NCI-H1092 treated with DMSO at 0.1 percent for 48 hours (cell line): ENCODE measurements at places on chromosomes 5 and 9.

DNA sequence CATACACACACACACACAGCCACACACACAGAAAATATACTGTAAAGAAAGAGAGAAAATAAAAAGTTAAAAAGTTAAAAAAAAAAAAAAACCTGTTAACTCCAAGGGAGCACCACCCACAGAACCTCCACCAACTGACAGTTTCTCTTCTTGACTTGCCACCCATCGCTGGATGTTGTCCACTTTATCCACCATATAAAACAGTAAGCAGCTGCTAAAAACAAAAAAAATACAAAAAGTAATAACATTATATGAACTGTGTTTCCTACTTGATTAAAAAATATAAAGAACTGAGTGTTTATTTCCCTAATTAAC is 1.2 kb downstream of the PURA start:
- no peak for DNase-seq

- no peak for DNase-seq
These were observed 507.1 kb downstream of the TLE4 start for GRCh38 chr9:80078826-80079225.

DNA sequence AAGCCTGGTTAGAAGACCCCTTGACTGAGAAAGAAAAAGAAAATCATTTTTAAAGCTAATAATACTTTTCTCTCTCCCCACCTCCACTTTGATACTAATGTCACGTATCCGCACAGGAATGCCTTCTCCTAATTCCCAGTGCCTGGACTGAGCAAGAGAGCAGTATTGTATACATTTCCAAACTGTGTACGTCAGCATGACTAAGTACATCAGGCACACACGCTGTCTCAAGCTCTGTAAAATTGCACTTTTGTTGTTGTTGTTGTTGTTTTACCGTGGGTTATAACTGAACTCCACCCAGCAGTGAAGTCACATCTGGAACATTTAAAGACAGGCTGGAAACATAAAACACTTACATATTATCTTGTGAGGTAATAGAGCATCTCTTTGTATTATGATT is 407.6 kb downstream of the DNAH5 start:
- no peak for DNase-seq

DNA sequence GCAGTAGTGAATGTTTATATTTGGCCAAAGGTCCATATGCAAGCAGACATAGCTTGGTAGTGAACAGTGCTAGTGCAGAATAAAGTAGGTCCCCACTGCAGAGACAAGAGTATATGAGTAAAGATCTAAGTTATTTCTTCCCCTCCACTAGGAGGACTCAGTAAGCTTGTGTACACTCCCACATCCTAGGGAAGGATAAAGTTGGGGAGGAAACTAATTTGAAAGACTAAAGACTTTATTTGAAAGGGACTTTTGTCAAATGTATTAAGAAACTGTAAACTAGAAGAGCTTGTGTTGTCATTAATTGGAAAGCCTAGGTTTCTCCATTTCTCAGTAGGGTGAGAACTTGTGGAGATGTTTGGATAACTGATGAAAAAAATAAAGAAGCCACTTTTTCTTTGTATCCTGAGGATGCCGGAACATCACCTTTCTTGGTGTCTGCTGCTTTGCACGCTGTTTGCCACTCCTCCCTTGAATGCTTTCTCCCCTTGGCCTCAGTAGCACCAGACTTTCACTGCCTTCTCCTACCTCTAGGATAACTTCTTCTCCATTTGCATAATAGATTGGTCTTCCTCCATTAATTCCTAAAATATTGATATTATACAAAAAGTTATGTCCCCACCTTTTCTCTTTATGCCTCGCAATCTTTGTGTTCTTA is 329.0 kb downstream of the PARP8 start:
- DNase-seq, result no peak

GRCh38 chr5:146644831-146645230 is 128.8 kb upstream of the GPR151 start:
- peak; percentile 97 for DNase-seq

GRCh38 chr5:39235648-39236047 is 16.3 kb upstream of the FYB1 start:
- DNase-seq, result no peak

- DNase-seq, result no peak
These were observed 38.6 kb downstream of the ELOVL7 start for GRCh38 chr5:60805463-60805862.

DNA sequence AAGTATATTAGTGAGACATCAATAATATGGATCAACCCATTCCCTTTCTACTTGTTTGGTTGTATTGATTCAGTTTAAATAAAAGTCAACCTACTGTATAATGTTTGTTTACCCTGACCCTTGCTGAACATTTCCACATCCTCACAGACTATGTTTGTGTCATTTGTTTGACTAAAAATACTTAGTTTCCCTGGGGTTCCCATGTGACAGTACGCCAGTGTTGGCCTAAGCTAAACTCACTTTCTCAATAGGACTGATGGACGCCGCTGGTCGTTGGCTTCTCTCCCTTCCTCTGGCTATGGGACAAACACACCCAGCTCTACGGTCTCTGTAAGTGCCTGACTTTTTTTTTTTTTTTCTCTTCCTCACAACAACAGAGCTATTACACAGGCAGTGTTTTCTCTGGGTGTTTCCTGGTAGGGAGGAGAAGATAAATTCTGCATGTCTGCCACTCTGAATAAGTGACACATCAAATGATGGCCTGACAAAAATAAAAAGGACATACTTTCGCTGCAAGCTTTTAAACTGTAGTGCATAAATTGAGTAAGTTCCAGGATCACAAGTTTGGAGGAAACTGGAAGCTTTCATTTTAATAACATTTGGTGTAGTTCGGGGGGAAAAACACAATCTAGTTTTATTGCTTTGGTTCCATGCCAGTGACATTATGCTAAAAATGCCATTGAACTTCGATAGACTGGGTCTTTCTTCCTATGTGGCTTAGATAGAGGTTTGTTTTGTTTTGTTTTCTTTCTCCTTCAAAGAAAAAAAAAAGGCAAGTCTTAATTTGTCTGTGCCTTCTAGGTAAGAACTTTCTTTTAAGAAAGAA is 101.0 kb downstream of the CD180 start:
- DNase-seq, result no peak

- no peak for DNase-seq
These were observed 138.4 kb upstream of the GLRA1 start for GRCh38 chr5:152063004-152063403.

- DNase-seq, result no peak
These were observed 64.6 kb downstream of the ELOVL7 start for GRCh38 chr5:60779466-60779865.

DNA sequence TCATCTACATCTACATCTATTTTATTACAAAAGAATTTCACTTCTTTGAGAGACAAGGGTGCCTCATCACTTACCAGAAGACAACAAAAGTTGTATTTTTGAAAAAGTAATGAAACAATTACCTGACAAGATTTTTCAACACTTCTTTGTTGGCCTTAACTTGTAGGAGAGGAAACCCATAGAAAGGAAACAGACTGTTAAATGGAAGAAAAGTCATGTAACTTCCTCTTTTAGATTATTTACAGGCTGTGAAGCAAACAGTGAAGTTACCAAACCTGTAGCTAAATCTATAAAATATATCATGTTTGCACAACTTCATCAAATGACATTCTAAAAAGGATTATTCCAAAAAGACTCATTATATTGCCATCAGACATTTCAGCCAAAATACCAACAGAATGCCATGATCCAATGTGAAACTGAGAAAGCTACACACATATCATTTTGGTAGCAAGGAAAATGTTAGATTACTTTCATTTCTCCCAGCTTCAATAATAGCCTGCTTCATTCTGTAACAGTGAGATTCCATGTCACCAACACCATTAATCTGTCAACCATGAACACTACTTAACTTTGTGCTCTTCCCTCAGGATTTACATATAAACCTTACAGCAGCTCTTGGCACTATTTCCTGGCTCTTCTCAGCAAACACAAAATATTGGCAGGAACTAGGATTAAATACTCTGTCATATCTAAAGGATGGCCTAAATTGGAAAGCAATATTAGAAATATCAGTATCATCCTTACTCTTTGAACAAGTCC is 122.5 kb downstream of the MCTP1 start:
- DNase-seq, result peak; percentile 45

- no peak for DNase-seq
These were observed 94.2 kb downstream of the TLE4 start for GRCh38 chr9:79665931-79666330.

DNA sequence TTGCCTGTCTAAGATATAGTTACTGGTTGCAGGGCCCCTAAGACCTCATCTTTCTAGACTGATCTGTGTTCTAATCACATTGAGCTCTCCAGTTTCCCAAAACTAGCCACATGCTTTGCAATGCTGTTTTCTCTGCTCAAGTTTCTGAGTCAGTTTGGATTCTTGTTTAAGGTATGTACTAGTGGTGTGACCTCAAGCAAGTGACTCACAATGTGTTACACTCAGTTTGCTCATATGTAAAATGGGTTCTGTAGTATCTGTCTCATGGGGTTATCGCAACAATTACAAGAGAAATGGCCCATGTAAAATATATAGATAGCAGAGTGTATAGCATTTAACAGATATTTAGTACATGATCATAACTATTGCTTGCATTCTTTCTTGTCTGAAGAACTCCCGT is 153.1 kb upstream of the ELL2 start:
- no peak for DNase-seq

GRCh38 chr5:9058161-9058560 is 487.7 kb downstream of the SEMA5A start:
- DNase-seq, result no peak

- DNase-seq, result no peak
These were observed 59.5 kb downstream of the COL27A1 start for GRCh38 chr9:114214686-114215414.

DNA sequence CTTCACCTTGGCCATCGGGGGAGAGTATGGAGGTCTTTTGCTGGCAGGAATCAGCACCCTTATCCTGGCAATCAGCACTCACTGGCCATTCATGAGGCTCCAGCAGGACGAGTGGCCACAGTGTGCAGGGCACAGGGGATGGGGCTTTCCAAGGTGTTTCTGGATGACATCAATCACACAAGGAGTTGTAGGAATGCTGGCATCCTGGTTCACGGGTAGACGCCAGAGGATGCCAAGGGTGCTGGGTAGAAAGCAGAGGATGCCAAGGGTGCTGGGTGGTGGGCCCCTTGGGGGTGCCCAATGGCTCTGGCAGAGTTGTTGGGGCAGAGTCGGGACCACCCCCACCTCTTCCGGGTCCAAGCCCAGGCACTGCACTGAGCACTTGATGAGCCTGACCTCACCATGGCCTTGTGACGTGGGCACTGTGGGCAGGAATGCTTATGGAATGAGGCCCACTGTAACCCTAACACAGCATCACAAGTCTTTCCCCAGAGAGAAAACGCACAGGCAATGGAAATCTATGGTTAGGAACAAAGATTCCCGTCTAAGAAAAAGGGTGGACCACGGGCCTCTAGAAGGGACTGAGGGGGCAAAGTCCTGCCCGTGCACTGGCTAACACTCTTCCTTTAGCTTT is 29.1 kb downstream of the CEL start:
- no peak for DNase-seq

GRCh38 chr5:31754358-31754704 is 115.4 kb downstream of the PDZD2 start:
- no peak for DNase-seq
